Memory B cell (primary cell): ENCODE measurements at places on chromosomes 6 and 20.

GRCh38 chr20:23059846-23060245, 10.4 kb upstream of the THBD start:
- no peak for DNase-seq

GRCh38 chr6:155399062-155399744, 56.4 kb downstream of the NOX3 start:
- no peak for DNase-seq

DNA sequence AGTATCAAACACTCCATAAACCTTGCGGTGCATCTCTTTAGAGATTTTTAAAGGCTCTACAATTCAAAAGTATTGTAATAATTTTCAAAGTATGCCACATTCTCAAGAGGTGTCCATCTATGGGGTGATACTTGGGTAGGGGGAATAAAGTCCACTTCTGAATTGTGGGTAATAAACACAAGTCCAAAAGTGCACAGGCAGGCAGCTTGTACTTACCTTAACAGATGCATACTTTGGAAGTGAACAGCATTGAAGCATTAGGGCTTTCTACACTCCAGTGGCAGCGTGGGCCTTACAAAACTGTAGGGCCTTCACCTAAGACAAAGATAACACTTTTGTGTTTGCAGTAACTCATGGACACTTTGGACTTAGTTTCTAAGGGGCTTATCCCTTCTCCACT, 58.6 kb downstream of the AIG1 start:
- DNase-seq = no peak

- no peak for DNase-seq
Measured at GRCh38 chr6:167572106-167572505, 247.2 kb downstream of the TTLL2 start.

GRCh38 chr6:111480988-111481822, 1.8 kb downstream of the REV3L start:
- DNase-seq = no peak

GRCh38 chr20:59456342-59457279, 147.7 kb upstream of the PHACTR3 start:
- no peak for DNase-seq

- peak; percentile 6 for DNase-seq
Measured at GRCh38 chr20:3563548-3564177, 92.8 kb downstream of the ATRN start.

GRCh38 chr6:81753711-81754577, 1.5 kb upstream of the TENT5A start:
- peak; percentile 82 for DNase-seq

DNA sequence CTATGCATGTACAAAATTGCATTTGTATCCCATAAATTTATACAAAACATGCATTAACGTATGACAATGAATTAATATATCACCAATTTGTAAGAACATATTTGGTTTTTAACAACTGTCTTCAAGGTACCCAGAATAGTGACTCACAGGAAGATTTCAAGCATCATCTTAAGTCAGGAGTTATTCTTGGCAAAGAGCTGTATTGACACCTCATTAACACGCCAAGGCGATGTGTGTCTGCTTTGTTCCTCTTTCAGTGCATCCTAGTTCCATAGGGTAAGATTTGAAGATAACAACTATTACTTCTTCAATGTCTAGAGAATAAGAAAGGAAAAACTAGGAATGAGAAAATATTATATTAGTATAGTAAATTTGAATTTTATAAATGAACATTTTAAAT, 35.8 kb upstream of the TPD52L1 start:
- no peak for DNase-seq

GRCh38 chr6:37058084-37058586, 52.7 kb downstream of the FGD2 start:
- DNase-seq = no peak

- DNase-seq = no peak
Measured at GRCh38 chr6:99402448-99402847, 8.5 kb upstream of the COQ3 start.

DNA sequence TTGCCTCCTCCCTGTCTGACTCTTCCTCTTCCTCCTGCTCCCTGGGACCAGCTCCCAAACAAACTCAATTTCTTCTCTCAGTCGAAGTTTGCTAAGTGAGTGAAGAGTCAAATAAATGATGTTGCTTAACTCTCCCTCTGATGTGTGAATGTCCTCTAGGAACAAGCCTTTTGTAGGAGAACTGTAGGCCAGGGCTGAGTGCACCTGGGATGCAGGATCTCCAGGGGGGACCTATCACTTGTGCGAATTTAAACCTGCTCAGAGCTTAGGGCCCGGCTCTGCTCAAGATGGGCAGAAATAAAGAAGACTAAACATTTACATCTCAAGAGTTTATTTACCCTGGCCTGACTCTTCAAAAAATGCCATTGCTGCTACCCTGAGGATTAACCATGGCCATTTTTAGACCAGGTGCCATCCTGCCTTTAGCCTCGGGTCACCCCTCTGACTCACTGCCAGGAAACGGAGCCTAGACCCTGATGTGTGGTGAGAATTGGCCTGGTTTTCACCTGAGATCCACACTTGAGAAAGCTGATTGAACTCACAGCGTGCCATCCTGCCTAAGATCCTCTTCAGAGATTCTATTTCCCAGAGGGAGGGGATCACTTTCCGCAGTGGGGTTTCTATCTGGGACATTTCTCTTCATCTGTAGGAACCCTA, 63.6 kb upstream of the CD93 start:
- no peak for DNase-seq

- no peak for DNase-seq
Measured at GRCh38 chr20:1840817-1841553, 54.2 kb upstream of the SIRPA start.

GRCh38 chr20:8152847-8153246, 20.8 kb downstream of the PLCB1 start:
- no peak for DNase-seq

DNA sequence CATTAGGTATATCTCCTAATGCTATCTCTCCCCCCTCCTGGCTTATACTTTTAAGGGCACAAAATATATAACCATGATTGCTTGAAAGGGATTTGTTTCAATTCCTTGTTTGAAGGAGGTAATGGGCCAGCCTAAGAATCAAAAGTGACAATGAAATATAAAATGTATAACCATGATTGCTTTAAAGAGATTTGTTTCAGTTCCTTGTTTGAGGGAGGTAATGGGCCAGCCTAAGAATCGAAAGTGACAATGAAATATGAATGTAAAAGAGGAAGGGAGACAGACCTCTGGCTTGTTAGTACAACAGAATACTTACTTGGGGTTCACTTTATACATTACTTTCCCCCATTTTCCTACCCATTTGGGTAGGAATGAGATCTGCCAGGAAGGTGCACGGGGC, 55.5 kb downstream of the FOXC1 start:
- no peak for DNase-seq

DNA sequence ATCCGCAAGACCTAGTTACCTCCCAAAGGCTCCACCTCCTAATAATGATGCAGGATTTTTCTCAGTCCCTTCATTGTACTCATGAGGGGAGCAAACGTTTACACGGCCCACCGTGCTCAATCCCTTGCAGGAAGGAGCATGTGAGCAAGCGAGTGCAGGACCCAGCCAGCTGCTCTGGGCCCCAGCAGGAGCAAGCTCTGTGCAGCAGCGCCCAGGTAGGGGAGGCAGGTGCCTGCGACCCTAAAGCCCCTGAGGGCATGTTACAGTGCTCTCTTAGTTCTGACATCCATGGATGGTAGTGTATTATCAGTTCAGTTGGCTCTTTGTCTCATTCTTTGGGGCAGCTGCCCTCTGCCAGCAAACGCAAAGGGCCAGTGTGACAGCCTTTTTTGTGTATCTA, 143.4 kb downstream of the TBXT start:
- no peak for DNase-seq

GRCh38 chr6:1603708-1604107, 6.0 kb upstream of the FOXC1 start:
- no peak for DNase-seq

DNA sequence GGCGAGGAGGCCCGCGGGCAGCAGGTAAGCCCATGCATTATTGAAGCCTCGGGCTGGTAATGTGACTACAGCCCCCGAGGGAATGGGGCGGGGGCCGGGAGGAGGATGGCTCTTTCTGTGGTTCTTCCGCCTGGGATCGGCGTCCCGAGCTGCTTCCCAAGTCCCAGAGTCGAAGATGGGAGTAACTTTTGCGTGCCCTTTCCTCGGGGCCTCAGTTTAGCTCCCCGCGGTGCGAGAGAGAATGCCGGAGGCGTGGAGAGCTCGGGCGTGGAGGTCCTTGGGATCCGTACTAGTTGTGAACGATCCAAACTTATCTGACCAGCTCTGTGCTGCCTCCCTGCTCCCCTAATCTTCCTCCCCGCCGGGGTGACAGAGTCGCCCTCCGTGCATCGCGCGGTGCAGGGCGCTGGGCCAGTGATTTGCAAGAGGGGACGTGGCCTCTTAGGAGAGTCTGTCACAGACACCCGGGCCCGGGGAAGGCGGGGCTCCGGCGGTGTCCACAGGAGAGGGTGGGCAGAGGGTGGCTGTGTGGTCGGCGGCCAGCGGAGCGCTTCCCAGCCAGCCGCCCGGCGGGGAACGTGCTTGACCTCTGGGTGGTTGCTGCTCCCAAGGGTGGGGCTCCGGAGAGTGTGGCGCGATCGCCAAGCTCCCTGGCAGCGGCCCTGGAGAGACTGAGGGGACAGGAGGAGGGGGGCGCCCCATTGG, 815 bp downstream of the UTRN start:
- DNase-seq = peak; percentile 41

DNA sequence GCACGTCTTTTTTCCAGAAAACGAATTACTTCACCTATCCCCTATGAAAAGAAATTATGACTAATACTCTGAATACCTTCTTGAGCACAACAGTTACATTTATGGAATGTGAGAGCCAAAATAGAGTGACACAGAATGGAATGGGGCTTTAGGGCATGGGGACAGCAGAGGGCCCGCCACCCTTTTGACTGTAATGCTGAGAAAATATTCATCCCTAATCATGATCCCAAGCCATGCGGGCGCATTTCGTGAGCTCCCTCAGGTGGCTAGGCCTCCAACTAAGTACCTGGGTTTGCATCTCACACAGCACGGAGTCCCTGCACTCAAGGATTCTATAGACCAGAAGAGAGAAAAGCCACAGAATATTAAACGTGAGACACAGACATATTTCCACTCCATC, 212.6 kb downstream of the SOD2 start:
- DNase-seq = no peak

DNA sequence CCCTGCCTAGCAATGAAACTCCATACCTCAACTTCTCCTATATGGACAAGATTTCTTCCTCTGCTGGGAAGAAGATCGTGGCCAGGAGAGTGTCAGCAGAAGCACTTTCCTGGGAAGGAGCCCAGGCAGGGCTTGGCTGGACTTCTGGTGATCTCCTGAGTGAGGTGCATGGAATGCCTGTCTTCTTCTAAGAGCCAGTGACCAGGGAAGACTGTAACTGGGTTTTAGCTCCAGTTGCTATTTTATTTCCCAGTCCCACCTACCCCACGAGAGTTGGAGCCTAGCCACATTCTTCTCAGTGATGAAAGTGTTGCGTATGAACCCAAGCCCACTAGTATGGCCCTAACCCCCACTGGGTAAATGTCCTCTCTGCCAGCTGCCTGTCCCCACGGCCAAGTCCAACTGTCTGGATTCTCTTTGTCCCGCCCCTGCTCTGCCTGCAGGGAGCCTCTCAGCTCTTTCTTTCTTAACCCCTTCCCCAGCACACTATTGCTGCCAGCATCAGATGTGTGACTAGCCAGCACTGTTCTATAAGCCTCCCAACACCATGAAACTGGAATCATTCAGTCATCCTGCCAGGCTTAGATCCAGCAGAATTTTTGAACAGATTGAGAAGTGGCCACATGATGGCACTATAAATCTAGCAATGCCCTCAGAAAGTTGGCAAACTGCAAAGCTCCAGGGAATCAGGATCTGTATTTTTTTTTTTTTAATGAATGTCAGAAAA, 69.8 kb upstream of the FAM184A start:
- DNase-seq = no peak

GRCh38 chr20:37071481-37071911, 24.3 kb downstream of the RBL1 start:
- no peak for DNase-seq

DNA sequence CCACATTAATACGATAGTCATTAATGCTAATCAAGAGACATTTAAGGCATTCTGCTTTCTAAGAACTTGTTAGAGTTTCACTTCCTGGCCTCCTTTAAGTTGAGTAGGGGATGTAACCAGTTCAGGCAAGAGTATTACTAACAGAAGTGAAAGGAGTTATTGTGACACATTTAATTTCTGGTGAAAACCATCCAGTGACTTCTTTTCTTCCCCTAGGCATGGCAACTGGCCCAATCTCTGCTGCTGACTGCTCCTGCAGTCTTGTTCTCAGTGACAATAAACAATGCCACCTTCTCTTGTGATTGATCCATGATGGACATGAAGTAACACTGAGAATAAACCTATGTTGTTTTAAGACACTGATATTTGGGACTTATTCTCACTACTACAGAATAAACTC, 130.9 kb upstream of the DEFB112 start:
- DNase-seq = no peak

- DNase-seq = no peak
Measured at GRCh38 chr6:132785936-132786335, 12.5 kb downstream of the SLC18B1 start.

DNA sequence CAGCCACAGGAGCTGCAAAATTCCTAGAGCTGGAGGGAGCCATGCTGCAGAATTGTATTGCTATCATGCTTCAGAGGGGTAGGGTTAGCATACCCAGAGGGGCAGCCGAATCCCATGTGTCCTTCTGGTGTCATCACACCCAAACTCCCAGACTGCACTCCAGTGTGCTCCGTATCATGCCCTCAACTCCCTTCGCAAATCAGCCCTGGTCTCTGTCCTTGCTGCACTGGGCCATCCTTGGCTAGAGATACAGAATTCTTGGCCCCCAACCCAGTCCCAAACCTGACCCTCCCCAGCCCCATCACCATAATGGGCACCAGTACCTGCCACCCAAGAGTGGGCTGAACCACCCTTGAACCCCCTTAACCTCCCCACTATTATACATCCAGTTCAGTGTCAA, 138.3 kb downstream of the ANKRD60 start:
- no peak for DNase-seq

- DNase-seq = no peak
Measured at GRCh38 chr20:48892049-48892470, 29.5 kb upstream of the ARFGEF2 start.
